WERI-Rb-1 (cell line): ENCODE measurements at places on chromosomes 13 and 19.

DNA sequence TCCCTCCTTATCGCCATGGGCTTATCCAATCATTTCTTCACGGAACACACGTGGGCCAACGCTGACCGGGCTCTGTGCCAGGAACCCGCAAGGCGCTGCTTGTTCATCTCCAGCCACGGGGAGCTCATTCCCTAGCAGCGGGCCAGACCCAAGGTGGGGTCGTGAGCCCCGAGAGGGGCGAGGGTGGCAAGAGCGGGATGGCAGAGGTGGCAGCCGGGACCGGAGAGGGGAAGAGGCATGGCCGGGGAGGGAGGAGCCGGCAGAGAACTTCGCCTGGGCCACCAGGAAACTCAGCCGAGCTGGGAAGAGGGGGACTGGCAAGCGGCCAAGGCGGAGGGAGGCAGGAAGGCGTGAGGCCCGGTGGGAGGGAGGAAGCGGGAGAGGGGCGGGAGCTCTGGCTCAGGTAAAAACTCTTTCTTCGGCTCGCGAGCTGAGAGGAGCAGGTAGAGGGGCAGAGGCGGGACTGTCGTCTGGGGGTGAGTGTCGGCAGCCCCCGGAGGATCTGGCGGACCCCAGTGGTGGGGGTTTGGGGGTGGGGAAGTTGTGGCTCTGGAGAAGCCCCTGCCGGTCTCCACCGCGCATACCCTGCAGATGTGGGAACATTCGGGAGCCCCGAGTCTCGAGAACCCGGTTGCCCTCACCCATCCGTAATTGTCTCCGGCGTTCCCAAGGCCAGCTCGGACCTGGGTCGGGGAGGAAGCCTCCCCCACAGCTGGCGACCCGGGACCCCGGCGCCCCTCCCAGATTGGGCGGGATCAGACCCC is at the start of gene B3GNT3:
TSS of gene B3GNT3 (plus strand) at position 408 of the 764 bp plus-strand sequence. CDS start 12,670 bp downstream, outside the sequence.
- DNase-seq, result no peak

DNA sequence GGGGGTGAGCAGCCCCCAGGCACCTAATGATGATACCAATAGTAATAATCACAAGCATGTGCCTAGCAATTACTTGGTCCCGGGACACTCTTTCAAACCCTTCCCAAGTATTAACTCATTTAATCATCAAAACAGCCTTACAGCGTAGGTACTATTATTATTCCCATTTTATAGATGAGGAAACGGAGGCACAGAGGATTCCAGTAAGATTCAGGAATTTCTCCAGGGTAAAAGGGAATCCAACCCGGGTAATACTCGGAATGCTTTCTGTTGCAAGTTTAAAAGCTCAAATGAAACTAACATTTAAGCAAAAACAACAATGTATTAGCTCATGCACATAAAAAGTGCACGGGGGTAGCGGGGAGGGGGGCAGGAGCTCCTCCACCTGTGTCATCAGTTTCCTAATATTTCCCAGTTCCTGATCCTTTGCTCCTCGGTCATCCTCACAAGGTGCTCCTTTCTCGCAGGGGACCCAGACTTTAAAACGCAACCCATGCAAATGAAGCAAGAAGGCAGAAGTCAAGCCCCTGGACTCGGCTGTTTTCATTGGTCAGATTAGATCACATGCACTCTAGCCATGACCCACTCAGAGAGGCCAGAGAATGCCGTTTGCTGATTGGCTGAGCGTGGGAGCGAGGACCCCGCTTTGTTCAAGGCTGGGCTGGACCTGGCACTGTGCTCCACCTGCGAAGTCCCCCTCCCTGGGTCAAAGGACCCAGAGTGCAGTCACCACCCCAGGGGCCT is 38.3 kb upstream of the C19orf12 start:
- DNase-seq, result no peak

DNA sequence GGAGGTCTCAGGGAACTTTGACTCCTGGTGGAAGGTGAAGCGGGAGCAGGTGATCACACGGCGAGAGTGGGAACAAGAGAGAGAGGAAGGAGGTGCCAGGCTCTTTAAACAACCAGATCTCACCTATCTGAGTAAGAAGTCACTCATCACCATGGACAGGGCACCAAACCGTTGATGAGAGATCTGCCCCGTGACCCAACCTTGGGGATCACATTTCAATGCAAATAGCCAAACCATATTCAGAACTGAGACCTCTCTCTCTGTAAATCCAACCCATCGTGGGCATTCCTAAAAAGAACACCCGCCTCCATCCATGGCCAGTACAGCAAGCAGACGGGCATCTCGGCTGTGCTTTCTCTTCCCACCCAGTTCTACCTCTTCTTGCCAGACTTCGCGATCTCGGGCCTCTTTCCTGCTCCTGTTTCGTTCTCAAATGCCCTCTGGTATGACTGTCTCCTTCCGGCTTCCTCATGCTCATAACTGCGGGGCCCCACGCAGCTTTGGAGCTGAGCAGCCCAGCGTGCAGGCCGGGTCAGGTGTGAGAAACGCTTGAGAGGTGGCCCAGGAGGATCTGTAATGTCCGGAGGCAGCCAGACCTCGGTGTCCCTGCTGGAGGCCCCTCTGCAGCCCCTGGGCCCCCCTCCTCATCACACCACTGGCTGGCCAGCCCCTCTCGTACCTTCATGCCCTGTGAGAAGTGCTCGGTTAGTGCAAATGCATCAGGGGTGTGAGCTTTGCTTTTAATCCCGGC is 97.0 kb upstream of the GPR183 start:
- no peak for DNase-seq

GRCh38 chr19:48530066-48530720 is 18.6 kb upstream of the LMTK3 start:
- no peak for DNase-seq

DNA sequence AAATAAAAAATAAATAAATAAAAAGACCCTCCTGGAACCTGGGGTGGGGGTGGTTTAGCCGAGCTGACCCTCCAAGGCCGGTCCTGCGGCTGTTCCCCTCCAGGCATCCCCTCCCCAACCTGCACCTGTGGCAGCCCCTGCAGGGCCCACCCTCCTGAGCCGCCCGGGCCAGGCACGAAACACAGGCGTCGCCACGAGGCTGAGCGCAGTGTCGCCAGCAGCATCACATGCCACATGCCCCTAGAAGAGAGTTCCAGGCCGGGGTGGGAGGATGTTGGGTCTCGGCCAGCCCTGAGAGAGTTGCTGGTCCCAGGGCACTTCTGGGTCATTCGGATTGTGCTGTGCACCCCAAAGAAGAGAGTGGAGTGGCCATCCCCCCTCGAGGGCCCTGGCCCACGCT is 82.0 kb downstream of the KDM4B start:
- no peak for DNase-seq

DNA sequence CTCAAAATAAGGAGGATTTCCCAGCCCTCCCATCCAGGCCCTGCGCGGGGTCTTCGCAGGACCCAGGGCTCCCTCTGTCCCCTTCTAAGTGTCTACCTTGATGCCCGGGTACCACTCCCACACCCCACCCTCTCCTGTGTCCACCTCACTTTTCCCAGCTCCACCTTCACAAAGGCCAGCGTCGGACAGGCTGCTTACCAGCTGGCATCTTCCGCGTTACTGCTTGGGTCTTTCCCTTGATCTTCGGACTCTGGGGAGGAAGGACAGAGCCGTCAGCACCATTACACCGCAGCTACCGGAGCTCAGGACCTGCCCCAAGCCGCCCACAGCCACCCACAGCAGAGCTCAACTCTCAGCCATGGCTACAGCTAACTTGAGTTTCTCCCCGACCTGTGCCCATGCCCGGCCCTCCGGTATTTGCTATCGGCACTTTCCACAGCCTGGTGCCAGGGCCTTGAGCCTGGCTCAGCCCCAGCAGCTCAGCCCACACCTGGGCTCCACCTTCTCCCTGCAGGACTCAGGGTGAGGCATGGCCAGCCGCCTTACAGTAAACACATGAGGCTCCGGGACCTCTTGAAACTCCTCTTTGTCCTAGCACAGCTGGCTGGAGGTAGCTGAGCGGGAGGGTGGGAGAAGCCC is 3.8 kb downstream of the C13orf46 start:
- DNase-seq, result no peak

DNA sequence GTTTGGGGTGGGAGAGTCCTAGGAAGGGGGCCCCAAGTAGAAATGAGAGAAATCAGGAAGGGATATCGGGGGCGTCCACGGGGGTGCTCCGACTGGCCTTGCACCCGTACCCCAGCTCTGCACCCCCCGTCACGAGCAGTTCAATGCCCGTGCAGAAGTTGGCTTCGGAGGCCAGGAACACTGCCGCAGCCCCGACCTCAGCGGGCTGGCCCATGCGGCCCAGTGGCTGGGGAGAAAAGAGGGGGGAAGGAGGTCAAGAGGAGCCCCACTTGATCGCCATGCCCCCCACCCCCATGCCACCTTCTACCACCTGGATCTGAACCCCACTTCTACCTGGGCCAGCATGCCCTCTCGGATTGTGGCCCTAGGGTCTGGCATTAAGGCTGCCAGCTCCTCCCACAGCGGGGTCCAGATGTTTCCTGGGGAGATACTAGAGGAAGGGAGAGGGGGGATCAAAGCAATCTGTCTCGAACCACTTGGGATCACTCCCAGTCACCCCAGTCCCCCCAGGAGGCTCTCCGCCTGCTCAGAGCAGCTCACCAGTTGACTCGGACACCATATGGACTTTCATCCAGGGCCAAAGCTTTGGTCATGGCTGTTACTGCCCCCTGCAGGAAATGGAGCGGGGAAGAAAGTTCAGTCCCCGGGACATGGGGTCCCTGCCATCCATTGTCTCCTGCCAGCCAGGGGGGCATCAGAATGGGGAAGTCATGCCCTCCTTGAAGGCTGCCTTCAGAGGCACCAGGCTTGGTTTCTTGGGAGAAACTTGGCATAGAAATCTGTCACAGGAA is 2.5 kb upstream of the BCAT2 start:
- peak; percentile 31 for DNase-seq

DNA sequence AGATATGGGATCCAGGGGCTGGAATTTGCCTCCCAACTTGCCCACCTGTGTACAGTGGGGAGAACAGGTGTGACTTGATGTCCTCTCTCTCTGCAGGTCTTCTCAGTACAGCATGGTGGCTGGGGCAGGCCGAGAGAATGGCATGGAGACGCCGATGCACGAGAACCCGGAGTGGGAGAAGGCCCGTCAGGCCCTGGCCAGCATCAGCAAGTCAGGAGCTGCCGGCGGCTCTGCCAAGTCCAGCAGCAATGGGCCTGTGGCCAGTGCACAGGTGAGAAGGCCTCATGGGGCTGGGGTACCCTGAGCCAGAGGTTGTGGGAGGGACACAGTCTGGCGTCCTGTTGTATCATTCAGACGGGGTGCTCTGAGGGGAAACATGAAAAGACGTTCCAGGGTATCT is 3.0 kb downstream of the LENG8 start:
- DNase-seq, result no peak

- DNase-seq, result no peak
Observed at GRCh38 chr13:67204764-67205163, 25.4 kb downstream of the PCDH9 start.

DNA sequence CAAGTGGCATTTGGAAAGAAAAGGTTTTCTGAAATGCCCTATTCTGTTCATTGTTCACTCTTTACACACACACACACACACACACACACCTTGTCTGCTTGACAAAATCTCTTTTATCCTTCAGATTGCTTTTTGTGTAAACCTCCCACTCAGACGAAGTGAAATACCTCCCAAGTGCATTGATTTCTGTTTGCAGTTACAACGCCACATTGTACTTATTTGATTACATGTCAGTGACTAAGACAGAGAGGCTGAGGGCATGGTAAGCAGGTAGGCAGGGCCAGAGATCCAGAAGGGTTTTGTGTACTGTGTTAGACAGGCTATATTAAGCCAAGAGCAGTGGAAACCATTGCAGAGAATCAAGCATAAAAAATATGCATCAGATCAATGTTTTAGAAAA is 561.8 kb downstream of the GPC6 start:
- DNase-seq, result no peak

DNA sequence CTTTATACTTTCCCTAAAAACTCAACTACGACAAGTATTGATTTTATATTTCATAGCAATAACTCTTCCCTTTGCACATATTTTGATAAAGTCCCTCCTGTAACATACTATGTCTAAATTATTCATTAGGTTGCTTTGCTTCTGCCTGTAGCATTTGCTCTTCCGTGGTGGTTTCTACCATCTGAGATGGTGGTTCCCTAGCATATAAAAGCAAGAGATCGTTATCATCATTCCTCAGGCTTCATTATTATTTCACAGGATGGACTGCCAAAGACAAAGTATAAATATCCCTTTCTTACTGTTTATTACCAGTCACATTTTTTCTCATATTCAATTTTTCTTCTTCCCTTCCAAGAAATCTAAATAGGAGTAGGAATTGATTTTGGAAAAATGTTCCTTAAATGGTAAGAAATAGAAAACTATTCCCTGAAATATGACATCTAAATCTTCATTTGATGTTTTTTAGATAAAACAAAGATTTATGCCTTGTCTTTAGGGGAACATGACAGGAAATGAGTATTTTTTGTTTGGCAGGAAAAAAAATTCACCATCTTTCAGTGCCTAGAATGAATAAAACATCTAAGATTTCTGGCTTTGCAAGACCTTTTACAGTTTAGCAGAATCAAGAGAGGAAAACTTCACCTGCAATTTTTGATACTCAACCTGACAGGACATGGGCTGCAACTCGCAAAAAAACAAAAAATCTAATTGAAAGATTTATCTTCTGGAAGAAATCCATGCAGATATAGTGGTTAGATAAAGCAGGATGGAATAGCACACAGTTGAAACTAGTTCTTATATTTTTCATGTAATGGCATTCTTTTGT is 340.0 kb downstream of the SPRY2 start:
- DNase-seq, result no peak

DNA sequence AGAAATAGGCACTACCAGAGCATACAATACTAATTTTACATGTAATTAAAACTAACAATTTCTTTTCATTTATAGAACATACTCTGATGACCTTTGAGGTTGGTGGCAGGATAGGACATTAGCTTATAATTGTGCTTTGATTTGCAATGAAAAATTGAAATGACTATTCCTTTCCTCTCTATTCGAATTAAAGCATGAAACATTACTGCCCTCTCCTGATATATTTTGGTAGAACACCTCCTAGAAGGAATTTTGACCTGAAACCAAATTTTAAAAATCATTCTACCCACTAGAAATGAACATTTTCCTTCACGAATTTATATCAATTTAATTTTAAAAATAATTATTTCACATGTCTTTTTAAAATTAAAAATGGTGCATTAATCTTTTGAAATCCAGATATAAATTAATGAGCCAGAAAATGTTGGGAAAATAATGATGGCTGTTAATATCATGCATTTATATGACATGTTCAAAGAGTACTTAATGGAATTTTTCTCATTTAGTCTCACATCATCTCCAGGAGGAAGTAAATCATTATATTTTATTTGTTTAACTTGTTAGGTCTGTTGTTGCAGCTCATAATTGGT is 556.3 kb upstream of the ARGLU1 start:
- DNase-seq, result no peak

GRCh38 chr19:58479303-58479702 is 3.2 kb downstream of the ZNF446 start:
- DNase-seq, result no peak

GRCh38 chr19:2136796-2137195 is 14.6 kb downstream of the AP3D1 start:
- no peak for DNase-seq

- DNase-seq, result no peak
Observed at GRCh38 chr13:110644892-110645521, 29.7 kb downstream of the NAXD start.

GRCh38 chr19:23437901-23438300 is 42.6 kb upstream of the ZNF91 start:
- DNase-seq, result peak; percentile 70
